Right lung (tissue), 10 donors: ENCODE measurements at places on chromosomes 3 and 15. TPM values are rescaled to one million over a fixed set of nuclear protein-coding genes. Genes with fewer than 3 reads are reported as not detected.

DNA sequence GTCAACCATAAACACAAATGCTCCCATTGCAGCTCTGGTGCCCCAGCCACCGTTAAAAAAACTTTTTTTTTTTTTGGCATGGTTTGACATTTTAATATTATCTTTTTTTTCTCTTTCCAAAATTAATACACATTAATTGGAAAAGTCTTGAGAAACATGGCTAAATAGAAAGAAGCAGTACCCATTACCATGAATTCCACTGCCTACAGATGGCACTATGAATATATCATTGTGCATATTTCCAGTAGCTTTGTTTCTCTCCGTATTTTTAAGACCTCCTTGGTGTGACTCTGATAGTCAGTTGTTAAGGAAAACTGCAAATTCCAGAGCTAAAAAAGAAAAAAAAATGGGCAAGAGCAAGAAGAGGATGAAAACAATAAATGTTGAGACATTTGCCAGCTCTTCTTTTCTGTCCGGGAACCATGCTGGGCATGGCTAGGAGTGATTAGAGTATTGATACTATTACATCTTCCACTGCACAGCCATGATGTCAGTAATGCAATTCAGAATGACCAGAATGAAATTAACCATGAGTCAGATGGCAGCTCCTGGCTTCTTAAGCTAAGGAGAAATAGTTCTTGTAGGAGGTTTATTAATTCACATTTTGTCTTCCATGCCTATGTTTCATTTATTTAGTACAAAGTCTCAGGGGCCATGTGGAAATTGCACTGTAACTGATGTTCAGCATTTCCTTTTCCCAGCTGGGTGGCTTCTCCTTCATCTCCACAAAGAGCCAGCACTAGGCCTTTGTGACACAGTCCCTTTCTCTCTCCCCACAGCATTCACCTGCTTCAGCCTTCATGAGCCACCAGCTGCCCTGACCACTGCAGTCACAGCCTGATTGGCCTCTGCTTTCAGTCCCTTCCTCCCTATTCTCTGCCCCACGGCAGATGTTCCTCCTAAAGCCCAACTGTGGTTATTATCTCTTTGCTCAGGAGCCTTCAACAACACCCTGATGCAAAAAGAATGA is 31.8 kb downstream of the SLC7A14 start:
- DNase-seq, result no peak

GRCh38 chr3:123067689-123068600 is 1.1 kb downstream of the PDIA5 start:
- DNase-seq, result no peak

- DNase-seq, result no peak
Measured at GRCh38 chr15:49103002-49103401, 52.4 kb downstream of the COPS2 start.

GRCh38 chr3:142595141-142595540 is 1.1 kb upstream of the PLS1 start:
- DNase-seq, result no peak

- DNase-seq, result no peak
Measured at GRCh38 chr3:133868186-133868585, 27.5 kb downstream of the RAB6B start.

DNA sequence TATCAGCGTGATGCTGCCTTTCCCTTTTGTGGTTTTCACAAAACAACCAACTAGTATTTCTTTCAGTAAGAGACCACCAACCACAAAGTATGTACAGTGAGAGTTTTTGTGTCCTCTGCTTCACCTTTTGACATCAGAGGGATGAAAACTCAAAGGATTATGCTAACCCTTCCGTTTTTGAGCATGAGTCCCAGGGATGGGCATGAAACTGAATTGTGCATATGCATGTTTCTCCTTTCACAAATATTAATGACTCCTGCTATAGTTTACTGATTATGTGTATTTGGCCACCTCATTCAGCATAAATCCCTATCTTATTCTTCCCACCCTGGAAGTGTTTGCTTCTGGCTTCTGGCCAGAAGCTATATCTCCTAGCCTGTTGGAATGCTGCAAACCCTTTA is 59.2 kb downstream of the RSRC1 start:
- DNase-seq, result no peak

DNA sequence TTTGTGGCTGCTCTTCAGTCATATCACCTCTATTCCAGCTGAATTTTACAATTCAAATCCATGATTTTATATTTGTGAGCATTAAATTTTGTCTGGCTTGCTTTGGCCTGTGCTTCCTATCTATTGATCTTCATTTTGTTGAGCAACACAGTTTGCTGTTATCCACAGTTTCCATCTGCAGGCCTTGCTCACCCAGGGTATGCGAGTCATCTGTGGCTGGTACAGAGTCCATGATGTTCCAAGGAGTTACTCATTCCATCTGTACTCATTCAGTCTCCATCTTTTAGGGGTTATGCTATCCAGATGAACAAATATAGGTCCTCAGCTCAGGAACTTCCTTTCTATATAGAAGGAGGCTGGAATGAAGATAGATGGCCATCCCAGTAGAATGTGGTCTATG is 70.1 kb upstream of the CCK start:
- no peak for DNase-seq

GRCh38 chr3:156211583-156211982 is 91.2 kb downstream of the KCNAB1 start:
- DNase-seq, result no peak

DNA sequence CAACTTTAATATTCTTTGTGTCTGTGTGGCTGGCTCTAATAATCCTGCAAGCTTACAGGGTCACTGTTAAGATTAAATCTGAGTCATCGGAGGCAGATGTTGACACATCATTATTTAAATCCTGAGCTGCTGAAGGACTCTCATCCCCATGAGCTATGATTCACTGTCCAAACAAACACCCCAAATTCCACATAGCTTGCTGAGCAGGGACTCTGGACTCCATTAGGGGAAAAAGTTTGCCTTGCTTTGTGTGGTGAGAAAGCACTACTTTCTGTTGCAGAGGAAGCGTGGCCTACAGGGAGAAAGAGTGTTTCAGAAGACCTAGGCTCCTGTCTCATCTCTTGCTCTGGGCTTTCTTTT is 213.7 kb downstream of the PDCD6IP start:
- no peak for DNase-seq

- no peak for DNase-seq
Measured at GRCh38 chr15:99361545-99362185, 110.4 kb downstream of the LRRC28 start.

DNA sequence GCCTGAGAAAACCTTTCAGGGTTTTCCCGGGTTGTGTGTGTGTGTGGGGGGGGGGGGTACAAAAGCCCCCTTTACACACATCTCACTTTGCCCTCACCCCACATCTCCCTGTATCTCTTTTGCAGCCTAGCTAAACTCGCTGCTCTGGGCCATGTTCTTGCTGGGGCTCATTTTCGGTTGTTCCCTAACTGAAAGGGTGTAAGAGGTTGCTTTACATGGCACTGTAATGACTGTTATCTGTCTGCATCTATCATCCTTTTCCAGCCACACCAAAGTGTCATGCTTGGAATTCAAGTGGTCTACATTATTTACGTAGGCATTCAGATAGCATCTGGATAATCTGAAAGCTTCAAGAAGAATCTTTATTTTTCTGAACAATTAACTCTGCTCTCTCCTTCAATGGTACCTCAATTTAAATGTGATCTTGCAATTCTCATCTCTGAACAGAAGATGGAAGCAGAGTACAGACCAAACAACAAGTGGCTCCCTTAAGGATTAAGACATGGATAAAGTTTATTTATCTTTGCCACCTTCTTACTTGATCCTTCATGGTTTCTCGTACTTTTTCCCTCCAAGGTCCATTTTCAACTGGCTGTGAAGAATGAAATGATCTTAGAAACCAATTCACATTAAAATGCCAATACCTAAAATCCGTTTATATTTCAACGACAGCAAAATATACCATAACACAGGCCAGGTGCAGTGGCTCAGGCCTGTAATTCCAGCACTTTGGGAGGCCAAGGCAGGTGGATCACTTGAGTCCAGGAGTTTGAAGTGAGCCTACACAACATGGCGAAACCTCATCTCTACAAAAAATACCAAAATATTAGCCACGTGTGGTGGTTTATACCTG is 34.9 kb downstream of the DCLK3 start:
- peak; percentile 46 for DNase-seq

- no peak for DNase-seq
Measured at GRCh38 chr15:29270976-29271375, 1.4 kb upstream of the NSMCE3 start.

DNA sequence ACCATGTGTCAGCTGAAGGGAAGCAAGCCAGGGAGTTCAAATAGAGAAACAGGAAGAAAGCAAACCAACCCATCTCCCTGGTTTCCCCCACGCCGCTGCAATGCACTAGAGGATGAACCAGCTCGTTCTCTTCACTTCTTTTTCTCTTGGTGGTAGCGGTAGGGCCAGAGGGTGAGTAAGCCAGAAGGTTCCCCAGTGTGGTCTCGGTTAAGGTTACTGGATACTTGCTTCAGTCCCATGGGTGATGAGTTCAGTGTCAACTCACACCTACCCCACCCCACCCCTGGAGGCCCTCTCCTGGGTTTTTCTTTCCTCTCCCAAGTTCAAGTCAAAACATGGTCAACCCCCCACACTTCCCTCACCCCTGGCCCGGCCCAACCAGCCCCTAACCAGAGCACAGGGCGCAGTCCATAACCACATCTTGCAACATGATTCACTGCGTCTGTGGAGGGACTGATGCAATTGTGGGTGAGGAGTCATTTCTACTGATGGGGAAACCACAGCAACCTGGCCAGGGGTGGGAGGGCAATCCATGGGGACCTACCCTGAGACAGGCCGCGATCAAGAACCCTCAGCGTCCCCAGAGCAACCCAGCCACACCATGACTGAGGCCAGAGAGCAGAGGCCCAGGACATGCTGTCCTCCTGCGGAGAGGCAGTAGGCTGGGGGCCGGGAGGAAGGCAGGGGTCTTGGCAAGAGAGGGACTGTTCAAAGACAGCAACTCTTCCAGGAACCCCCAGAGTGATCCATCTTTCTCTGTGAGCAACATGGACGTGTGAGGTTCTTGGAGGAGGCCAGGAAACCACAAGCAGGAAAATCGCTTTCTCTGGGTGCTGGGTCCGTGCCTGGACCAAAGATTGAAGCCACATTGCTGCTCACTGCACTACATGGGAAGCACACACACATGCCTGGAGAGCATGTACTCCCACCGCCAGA is 276.6 kb downstream of the UACA start:
- DNase-seq, result no peak

- DNase-seq, result no peak
Measured at GRCh38 chr3:32026593-32026992, 45.0 kb downstream of the ZNF860 start.

GRCh38 chr15:45136378-45136764 is 6.6 kb downstream of the DUOX1 start:
- no peak for DNase-seq

GRCh38 chr3:61805510-61806080 is 244.2 kb downstream of the PTPRG start:
- DNase-seq, result no peak

DNA sequence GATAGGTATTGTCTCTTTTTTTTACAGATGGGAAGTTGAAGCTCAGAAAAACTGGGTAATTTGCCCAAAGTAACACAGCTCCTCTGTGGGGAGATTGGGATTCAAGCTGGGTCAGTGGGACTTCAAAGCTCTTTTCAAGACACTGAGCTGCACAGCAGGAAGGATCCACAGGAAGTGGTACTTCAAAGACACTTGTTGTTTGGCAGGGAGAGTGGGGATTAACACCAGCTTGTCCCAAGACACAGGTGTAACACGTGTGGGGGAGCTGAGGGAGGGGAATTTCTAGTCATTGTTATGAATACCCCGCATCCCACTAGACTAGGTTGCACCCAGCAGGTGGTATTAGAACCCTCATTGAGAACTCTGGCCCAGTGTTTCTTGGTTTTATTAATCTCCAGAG is 116.0 kb downstream of the FOXB1 start:
- DNase-seq, result no peak

DNA sequence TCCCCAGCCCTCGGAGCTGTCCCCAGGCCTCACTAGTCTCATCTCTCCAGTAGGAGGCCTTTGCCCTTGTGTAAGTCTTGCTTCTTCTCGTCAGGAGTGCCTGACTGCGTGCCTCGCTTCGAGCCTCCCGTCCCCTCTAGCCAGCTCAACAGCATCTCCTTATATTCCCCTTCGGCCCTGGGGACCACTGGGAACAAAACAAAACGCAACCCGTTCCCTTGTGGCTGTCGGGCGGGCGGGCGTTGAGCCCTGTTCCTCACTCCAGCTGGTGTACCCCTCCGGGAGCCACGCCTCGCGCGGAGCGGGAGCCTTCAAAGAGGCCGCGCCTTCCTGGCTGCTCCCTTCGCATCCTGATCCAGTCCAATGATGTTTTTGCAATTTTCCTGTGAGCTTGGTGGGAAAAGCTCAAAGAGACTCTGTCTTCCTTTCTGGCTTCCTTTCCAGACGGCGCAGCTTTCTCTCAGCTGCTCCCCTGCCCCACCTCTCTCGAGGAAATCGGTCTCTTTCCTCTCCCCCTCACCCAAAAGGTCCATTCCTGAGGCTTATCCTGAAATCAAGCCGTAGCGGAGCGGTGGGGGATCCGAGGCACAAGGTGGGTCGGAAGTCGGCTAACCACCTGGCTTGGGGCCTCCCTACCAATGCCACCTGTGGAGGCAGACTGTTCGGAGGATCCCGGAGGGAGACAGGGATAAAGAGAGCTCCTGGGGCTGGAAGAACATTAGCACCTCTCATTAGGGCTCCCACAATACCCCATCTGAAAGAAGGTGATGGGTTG is 33.4 kb upstream of the SRP14 start:
- DNase-seq, result no peak

DNA sequence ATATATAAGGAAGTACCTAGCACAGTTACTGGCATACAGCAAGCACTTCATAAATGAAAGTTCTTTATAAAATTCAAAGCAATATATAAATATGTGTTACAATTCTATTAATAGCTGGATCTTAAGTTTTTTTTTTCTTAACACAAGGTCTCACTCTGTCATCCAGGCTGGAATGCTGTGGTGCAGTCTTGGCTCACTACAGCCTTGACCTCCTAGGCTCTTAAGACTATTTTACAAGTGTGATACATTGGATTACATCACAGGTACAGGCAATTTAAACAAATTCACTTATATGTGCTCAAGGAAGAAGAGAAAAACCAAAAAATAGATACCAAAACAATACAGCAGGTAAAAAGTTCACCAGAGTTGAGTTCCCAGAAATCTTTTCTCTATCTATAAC is 60.6 kb downstream of the ZNF280D start:
- no peak for DNase-seq

DNA sequence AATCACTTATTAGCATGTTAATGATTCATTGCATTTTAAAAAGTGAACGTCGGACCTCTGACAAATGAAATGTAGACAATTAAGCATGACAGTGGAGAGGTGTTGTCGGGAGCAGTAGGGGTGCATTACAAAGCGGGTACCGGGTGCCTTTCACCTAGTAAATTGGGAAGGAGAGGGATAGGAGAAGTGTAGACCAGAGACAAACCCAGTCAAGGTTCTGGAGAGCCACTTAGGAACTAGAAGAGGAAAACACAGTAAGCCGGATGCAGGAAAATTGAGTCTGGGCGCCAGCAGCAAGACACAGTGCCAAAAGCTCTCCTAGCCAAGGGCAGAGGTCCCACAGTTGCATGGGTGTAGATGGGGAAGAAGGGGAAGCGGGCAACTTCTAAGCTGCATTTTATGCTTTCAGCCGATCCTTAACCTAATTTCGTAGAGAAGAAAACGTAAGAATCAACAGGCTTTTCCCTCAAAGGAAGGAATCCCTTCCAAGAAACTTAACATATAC is 3.1 kb upstream of the CERS3 start:
- no peak for DNase-seq

The SEMA3F gene
- 56.5 TPM for polyA plus RNA-seq

The CORO2B gene
- 20.1 TPM for polyA plus RNA-seq

The STAB1 gene
- 40.9 TPM for polyA plus RNA-seq

The DPPA4 gene
- polyA plus RNA-seq, result 3.6 TPM

The TP63 gene
- polyA plus RNA-seq, result 0.51 TPM

The CCR1 gene
- 4.9 TPM for polyA plus RNA-seq

The SNURF gene
- polyA plus RNA-seq, result 23.2 TPM

The PPARG gene
- polyA plus RNA-seq, result 7.9 TPM
